ENCODE measurements at places on chromosomes 7 and 10.

- DNase-seq, result no peak
These were observed 220.3 kb upstream of the ZNF32 start for GRCh38 chr10:43868952-43869351.

DNA sequence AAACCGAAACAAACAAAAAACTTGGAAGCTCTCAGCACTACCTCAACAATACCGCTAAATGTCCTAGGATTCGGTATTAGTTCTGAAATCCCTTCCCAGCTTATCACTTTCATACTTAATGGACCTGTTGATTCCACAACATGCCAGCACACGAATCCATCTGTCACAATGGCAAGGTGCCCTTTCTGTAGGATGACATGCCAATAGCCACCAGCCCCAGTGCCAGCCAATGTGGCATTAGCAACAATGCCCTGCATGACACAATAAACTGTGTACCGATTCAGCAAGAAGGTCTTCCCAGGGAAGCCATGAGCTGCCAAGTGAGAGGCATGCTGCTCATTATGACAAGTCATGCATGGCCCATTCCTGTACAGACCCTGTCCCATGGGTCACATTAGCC is 35.6 kb upstream of the CHCHD3 start:
- no peak for DNase-seq

DNA sequence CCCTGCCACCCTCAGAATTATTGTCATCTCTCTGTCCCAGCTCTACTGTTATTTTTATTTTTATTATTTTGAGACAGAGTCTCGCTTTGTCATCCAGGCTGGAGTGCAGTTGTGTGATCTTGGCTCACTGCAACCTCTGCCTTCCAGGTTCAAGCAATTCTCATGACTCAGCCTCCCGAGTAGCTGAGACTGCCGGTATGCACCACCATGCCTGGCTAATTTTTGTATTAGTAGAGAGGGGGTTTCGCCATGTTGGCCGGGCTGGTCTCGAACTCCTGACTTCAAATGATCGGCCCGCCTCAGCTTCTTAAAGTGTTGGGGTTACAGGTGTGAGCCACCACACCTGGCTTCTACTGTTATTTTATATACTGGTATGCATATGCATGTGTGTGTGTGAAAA is 11.0 kb downstream of the CALHM2 start:
- no peak for DNase-seq

- no peak for DNase-seq
These were observed 3.4 kb downstream of the CLEC2L start for GRCh38 chr7:139526578-139527544.

DNA sequence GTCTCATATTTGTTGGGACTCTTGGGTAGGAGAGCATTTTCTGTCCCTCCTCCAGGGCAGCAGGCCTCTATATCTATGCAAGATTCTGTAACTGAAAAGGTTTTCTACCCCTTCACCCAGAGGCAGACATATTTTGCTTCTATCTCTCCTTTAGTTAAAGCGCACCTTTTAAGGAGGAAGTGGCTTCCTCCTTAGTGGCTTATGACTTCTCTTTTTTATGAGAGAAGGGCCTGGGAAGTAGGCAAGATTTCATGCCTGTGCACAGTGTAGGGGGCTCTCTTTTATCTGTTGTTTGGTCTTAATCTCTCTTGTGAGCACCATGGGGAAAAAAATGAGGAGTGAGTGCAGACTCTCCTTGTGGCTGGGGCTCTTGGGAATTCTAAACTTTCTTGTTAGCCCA is 122.1 kb downstream of the LRMDA start:
- no peak for DNase-seq

DNA sequence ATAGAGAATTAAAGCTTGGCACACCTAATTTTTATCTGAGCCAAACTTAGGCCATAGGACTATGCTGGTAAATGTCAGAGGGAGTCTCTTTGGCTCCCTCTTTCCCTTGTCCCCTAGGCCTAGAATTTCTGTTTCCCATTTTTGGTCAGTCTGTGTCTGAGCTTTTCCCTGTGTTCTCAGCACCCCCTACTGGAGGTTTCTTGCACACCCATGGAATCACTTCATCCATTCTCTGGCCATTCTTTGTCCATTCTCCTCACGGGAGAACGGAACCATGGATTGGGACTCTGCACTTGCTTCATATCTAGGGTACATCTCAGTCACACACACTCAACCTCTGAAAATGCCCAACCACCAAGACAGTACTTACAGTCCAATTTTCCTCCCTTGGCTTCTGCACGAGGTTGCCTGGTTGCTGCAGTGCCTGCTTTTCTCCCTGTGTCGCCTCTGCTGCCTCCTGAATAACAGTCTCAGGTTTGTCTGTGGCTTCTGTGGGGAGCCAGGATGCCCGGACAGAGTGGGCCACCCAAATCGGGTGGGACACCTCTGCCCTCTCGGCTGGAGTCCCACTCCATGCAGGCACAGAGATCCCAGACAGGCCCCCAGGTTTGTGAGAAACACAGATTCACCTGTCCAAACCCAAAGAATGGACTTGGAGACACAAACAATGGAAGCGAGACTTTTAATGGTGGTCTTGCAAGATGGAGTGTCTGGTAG is 35.1 kb upstream of the DNAH11 start:
- peak; percentile 2 for DNase-seq

DNA sequence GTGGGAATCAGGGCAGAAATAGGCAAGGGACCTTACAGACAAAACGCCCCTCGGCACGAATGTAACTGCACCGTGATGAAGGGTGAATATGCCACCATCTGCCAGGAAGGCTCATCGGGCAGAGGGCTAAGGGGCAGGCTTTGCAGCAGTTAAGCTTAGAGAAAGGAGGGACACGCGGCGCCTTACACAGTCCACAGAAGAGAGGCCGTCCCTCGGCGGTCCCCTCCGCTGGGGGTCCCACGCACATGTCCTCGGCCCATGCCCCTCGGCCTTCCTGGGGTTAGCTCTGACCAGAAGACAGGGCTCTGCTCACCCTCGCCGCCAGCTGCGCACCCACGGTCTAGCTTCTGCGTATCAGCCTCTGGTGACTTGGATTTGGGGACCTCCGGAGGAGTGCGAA is 141.1 kb downstream of the DYNC2I1 start:
- no peak for DNase-seq

DNA sequence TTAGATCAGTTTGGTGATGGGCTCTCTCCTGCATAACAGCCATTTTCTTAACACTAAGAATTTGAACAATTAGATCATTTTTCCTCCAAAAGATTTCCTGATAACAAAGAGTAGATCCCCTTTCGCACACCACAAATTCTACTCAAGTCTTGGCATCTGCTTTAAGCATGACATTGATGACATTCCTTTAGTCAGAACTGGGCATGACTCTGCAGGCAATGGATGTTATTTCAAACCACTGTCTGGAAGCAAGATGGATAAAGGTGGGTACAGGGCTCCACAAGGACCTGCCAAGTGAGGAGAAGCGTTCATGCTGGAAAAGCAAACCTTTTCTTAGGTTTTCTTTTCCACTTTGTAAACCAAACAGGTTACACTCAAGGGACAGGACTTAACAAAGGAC is 123.5 kb downstream of the GLCCI1 start:
- DNase-seq, result no peak

- no peak for DNase-seq
These were observed 30.3 kb downstream of the ERCC6 start for GRCh38 chr10:49508654-49509053.

DNA sequence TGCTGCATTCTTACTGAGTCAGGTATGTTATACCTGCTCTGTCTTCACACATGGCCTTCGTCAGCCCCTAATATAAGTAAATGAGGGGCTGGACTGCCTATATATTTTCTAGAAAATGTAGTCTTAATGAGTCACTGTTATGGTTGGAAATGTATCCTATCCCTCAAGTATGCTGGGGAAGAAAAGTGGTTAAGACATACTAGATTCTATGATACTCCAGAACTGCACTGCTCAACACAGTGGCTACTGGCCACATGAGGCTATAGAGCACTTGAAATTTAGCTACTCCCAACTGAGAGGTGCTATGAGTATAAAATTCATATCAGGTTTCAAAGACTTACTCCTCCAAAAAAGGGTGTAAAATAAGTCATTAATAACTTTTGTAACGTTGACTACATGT is 104.3 kb upstream of the STEAP1B start:
- DNase-seq, result no peak

GRCh38 chr10:119116326-119116951 is 12.5 kb downstream of the DENND10 start:
- DNase-seq, result no peak

- no peak for DNase-seq
These were observed 754.0 kb downstream of the KCNMA1 start for GRCh38 chr10:76883596-76883995.

DNA sequence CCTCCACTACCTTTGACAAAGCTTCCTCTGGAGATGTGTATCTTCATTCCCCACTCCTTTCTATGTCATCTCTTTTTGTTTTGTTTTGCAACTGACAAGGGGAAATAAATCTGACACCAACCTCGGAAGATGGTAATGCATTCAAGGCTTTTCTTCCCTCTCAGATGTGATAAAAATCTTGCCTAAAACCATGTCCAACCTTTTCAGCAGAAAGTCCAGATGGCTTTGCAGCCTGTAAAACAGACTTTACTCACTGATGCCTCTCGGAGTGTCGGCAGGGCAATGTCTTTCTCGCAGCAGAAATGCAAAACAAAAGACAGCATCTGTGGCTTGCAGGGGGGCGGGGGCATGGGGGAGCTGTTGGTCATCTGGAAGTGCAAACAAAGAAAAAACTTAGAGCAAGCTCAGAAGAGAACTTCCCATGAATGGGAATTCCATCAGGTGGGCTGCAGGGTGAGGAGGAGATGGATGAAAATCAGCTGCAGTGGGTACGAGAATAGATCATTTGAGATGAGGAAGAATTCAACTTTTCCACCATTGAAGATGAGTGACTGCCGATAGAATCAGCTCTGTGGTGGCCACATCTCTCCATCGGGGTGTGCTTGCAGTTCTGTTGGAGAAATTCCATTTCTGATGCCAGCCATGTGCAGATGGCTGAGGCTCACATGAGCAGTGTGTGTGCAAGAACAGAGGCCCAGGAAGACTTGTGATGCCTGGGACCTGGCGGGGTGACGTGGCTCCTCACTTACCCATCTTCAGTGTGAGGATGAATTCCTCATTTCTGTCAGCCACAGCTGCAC is 237.7 kb downstream of the WDR37 start:
- DNase-seq, result no peak

DNA sequence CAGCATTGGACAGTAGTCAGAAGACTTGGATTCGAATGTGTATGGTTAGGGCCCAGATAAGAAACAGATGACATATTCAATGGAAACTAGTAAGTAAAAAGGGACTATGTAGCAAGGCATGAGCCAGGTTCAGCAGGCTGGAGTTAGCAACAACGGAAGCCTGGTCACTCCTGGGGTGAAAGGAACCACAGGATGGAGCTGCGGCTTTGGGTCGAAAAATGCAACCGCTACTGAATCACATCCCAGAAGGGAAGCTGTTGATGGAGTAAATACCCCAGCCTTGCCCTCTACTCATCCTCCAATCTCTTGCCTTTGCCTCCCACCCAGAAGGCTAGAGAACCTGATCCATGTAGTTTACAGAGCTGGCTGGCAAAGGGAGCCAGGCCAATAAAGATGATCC is 37.5 kb upstream of the EGR2 start:
- no peak for DNase-seq

DNA sequence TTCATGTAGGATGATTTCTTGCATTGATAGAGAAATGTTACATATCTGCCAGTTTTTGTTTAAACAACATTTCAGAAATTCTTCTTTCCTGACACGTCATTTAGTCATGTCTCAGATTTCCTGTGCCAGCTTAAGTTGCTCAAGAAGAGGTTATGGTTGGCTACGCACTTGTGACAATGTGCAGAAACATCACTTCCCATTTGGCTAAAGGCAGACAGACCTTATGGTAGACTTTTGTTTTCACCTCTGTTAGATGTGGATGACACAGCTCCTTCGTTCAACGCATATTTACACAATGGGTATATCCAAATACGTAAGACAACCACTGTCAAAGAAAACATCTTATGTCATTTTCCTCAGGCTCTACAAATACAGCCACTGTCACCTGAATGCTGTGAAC is 125.8 kb downstream of the DOCK4 start:
- no peak for DNase-seq

GRCh38 chr10:99389729-99390480 is 40.5 kb downstream of the GOT1 start:
- DNase-seq, result no peak

DNA sequence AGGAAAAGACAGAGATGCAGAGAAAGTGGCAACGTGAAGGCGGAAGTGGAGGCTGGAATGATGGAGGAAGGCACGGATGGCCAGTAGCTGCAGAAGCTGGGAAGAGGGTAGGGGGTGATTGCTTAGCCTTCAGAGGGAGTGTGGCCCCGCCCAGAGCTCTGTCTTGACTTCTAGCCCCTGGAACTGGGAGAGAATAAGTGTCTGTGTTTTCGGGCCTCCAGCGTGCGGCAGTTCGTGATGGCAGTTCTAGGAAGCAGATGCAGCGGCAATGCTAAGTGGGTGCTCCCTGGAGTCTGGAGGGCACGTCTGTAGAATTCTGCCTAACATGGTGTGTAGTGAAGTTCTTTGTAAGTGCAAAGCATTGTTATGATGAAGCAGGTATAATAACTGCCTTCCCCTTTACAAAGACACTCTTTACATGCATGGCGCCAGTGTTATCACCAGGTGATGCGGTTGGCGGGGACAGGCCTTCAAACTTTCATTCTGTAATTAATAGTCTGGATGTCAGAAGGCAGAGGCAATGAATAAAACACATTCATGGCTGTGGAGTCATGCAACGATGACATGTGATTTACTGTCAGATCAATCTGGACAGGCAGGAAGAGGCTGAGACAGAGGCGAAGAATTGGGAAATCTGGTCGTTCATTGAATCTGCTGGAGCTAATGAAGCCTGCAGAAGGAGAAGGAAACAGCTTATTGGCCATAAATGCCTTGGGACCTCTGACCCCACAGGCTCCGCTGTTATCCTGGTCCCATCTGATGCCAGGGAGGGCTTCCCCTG is 228.6 kb downstream of the GLRX3 start:
- no peak for DNase-seq

Data from stimulated activated CD8-positive, alpha-beta memory T cell treated with anti-CD3 and anti-CD28 coated beads, Interleukin-7, amount 100 ng/mL, for 4 hours (primary cell).